ENCODE measurements at places on chromosomes 7 and 10.

DNA sequence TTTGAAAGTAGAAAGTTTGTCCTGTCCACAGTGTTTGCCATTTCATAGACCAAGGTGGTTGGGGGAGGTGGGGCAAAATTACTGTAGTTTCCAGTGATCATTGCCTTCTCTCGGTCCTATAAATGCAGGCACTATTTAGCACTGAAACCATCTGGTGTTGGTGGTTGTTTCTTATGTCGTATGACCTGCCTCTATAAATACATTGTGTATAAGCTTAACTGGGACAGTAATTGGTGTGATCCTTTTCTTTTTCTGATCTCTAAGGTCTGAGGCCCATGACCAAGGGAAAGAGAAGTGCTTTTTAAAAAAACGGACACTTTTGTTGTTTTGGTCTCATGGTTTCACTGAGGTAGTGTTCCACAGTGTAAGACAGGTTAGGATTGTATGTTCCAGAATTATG lies 63.1 kb downstream of the AUTS2 start:
- no peak for DNase-seq

DNA sequence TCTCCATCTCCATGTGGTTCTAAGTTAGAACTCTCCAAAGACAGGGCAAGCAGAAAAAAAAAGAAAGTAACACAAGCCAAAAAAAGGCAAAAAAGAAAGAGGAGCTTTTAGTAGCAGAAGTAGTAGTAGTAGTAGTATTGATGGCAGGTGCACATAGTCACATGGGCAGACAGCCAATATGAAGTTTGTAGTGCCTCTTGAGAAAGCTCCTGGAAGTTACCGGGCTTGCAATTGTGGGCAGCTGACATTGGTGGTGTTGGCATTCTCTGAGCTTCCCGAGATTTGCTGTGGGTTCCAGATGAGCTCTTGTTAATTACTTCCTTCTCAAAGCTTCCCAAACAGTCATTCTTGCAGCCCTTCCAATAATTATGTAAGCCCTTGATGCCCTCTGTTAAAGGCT lies 1128.5 kb downstream of the TYW1 start:
- no peak for DNase-seq

- DNase-seq, result no peak
These were observed 326.3 kb downstream of the CCSER2 start for GRCh38 chr10:84654671-84655070.

DNA sequence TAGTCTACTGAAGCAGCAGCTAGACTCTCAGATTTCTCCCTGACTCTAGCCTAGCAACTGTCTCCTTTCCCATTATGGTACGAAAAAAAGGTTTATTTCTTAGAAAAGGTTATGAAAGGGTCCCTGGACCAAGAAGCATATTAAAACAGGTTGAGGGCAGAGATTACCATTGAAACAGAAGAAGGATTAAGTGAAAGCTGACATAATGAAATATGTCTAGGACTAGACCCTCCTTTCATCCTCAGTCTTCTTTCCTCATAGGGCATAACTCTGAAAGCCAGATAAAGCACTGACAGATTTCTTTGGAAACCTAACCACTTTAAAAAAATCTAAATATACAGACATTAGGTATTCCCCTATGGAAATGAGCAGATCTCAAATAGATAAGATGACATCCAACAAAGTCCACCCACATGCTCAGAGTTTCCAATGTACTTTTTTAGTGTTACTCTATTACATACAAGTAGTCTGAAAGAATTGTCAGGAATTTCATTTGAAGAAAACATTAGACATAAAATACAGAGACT lies 58.6 kb downstream of the JMJD1C start:
- DNase-seq, result no peak

GRCh38 chr7:69896121-69896520 lies 297.8 kb downstream of the AUTS2 start:
- no peak for DNase-seq

- DNase-seq, result peak; percentile 45
These were observed 71.4 kb downstream of the NEURL1 start for GRCh38 chr10:103564776-103565520.

DNA sequence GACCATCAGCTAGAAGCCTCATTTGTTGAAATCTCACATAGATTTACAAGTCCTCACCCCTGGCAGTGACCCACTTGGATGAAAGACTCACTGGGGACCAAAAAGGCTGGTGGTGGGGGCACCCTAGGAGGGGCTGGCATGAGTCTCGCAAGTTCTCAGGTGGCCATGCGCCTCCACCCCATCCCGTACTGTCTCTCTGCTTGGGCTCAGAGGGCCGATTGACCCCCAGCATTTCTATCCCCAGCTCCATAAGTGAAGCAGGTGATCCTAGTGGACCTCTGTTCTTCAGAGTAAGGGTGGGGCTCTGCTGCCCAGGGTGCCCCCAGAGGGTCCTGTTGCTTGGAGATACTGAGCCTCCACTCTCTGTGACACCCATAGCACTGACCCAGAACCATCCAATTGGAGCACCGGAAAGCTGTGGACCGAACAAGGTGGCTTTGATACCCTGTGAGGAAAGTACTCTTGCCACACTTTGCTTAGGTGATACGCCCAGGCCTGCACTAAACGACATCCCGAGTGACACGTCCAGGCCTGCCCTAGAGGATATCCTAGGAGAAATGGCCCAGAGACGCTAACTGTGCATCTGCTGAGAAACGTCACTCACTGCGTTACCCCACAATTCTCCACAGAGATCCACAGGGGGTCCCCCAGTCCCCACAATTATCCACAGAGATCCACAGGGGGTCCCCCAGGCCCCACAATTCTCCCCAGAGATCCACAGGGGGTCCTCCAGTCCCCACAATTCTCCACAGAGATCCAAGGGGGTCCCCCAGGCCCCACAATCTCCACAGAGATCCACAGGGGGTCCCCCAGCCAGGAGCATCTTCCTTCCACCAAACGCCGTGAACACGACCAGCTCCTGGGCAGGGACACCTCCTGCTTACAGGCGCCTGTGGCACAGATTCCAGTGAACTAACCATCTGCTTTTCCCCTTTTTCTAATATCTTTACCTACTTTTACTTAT lies 262.9 kb downstream of the PTPRN2 start:
- DNase-seq, result no peak

DNA sequence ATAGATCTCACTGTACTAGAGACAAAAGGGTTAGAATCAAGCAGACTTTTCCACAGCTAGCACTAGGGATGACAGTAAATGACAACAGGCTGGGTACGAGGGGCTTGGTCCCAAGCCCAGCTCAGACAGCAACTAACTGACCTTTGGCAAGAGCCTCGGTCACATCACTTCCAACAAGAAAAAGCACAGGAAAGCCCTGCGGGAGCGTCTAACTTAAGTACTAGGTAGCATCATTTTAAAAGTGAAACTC lies 22.8 kb downstream of the CALML3 start:
- DNase-seq, result no peak

- DNase-seq, result no peak
These were observed 36.8 kb downstream of the RSU1 start for GRCh38 chr10:16780338-16780880.

- DNase-seq, result peak; percentile 9
These were observed 20.2 kb downstream of the ZMIZ2 start for GRCh38 chr7:44768628-44769371.

DNA sequence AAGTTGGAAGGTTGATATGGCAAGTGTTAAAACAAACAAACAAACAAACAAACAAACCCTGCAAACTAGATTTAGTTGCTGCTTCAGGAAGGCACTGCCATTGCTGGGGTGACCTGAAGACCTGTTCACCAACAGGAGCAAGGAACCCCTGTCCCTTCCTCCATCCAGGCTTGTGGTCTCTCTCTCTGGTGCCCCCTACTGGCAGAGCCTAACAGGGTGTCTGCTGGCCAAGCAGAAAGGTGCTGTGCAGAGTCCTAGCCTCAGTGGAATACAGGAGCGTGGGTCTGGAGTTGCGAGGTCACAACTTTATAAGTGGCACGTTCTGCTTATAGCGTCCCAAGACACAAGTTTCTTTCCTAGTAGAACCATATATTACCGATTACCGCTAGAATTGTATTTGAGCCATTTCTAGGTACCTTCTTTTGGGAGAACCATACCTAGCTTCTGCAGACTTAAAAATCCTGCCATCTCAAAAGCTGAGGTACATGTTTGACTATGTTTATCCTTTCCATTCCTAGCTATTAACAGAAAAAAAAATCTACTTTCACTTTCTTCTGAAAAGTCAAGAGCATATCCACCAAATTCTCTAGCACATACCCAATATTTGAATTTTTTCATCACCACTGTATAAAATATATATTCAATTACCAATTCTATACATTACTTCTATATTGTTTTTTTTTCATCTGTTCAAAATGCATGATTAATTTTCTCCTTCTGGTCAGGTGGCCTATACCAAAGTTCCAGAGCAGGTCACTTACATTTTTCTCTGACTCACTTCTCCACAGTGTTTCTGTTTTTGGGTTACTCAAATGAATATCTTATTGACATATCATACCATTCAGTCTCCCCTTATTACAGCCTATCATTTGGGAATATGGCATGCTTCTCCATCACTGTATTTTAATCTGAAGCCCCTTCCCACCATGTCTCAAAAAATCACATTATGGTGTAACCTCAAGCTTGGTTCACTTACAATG lies 29.1 kb upstream of the CALD1 start:
- peak; percentile 41 for DNase-seq

DNA sequence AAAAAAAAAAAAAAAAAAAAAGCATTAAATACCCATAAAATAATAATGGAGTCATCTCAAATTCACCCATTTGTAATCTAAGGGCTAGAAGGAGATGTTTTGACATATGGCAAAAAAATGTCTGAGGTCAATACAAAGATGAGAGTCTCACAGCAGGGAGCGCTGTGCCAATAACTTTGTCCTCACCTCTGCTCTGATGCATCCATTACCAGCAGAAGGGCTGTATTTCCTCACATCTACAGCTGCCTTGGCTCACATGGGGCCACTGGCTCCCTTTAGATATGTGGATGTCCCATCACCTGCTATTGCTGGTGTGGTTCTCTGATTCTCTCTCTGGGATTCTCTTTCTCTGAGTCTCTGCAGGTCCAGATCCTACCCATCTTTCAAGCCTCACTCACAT lies 90.3 kb upstream of the FAM133B start:
- no peak for DNase-seq

DNA sequence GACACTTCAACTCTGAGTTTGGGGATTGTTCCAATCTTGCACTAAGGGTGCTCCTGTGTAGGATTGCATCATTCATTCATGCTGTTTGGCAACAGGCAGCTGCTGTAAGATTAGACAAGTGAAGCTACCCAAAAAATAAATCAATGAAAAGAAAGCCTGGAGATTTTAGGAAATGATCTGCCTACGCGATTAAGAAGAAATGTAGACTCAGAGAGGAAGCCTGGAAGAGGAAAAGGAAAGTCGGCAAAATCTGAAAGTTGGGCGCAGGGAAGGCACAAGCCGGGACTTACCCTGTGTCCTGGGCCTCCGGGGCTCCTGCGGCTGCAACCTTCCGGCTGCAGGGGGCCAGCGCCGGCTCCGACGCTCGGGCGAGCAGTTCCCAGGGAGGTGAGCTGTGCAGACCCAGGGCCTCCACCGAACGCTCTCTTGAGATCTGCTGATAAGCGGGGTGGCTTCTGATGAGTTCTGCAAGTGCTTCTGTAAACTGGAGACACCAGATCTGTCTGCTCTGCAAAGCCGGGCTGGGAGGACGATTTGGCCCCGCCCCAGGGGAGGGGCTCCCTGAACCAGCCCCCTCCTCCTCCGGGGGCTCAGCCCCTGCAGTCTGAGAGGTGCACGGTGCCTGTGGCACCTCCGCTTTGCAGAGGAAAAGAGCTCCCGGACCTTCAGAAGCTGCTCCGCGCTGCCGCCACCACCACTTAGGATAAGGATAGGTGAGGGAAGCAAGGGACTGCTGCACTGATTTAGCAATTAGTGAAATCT lies 17.4 kb downstream of the PSPH start:
- DNase-seq, result peak; percentile 76

DNA sequence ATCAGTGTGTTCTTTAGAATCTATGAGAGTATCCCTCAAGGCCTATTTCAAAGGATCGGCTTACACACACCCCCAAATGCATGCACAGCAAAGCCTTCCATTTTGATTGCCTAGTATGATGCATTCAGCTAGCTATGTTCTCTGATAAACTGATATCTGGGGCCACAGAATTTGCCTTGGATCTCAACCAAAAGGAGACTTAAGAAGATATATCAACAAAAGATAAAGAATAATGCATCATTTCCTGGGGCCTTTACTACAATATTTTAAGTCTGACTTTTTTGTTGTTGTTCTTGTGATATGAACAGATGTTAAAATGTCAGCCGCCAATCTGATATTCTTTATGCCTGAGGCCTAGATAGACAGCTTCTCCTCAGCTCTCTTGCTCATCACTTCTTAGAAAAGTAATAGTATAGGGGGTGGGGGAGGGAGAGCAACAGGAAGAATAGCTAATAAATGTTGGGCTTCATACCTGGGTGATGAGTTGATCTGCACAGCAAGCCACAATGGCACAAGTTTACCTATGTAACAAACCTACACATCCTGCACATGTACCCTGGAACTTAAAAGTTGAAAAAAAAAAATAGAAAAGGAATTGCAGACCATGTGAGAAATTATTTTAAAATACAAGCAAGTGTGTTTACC lies 792.9 kb upstream of the GHITM start:
- no peak for DNase-seq

DNA sequence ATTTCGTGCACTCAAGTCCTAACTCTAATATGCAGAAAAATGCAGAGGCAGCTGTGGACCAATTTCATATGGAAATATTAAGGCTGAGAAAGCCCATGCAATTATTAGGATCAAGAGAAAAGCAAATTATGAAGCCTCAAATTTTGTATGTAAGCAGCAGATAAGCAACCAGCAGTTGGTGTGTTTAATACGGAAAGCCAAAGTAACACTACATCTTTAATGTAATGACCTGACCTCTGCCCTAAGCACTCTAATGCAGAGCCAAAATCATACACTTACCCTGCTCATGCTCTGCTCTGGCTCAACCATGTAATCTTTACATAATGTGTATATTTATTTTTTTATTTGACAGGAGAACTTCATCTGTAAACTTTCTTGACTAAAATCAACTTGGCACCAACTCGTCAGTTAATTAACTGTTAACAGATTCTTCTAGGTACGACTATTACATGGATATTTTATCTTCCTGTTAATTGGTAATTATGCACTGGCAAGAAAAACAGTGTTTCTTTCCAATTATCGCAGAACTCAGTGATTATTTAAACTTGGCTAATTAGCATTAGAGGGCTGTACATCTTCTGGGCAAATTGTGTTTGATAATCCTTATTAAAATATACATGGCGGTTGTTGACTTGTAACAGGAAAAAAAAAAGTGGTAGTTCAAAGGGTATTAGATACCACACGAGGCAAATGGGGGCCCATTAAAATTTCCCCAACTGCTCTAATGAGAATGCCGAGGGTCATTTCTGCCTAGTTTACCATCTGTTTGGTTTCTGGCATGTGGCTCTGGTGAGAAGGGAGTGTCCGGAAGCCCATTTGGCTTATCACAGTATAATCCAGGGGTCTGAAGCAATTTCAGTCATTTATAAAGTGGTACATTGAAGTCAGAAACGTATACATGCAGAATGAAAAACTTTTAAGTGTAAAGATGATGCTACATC lies 94.5 kb downstream of the RELN start:
- DNase-seq, result no peak

Data from AG20443 (cell line).